ENCODE measurements at places on chromosomes 5 and 9. TPM values are rescaled to one million over a fixed set of nuclear protein-coding genes. Genes with fewer than 3 reads are reported as not detected.

DNA sequence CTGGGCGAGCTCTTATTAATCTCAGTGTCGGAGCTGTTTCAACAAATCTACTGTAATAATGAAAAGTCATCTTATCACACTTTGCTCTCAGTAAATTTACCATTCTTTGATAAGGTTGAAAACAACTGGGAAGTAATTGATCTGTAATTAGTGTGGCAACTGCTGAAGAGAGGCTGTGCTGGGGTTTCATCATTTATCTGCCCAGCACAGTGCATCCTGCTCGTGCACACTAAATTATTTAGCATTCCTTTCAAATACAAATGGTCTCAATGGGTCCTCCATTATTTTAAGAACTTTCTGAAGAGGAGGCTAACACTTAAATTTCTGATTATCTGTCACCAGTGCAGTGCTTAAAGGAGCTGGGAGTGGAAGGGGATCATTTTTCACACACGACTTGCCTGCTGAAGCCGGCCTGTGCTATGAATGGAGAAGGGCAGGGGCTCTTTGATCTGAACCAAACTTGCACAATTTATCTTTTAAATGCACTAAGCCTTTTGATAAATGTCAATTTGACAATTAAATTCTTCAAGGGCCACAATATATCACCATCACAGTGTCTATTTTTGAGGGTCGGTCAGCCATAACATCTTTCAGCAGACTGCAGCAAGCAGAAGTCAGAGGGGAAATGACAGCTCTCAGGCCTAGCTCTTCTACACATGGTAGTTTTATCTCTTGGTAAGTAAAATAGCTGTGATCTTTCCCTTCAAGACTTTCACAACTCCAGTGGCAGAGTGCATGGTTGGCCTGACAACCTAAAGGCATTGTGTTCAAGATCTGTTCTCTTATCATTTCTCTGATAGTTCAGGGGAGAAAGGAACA, 106.4 kb upstream of the EFNA5 start:
- no peak for DNase-seq

DNA sequence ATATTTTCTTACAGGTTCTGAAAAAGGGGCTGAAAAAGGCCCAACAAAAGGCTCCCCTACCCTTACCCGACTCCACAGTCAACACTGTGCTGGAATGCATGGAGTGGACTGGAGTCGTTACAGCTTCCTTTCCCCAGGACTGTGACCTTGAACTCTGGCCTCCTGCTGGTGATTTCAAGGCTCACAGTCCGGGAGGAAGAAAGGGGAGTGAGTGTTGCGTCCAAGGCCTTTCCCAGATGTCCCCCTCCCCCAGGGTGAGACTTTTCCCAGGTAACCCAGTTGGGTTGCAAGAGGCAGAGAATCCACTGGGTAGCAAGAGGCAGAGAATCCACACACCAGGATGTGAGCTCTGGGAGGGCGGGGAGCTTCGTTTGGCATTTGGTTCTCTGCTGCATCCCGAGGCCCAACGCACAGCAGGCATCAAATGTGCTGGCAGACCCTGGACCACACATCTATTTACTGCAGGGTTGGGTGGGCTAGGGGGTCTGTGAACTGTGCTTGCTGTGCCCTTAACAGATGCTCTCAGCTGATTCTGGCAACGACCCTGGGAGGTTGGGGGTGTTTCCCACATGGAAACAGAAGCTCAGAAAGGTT, 37.5 kb downstream of the FABP6 start:
- DNase-seq: no peak

The SH3RF2 gene
- polyA plus RNA-seq: 3.9 TPM

DNA sequence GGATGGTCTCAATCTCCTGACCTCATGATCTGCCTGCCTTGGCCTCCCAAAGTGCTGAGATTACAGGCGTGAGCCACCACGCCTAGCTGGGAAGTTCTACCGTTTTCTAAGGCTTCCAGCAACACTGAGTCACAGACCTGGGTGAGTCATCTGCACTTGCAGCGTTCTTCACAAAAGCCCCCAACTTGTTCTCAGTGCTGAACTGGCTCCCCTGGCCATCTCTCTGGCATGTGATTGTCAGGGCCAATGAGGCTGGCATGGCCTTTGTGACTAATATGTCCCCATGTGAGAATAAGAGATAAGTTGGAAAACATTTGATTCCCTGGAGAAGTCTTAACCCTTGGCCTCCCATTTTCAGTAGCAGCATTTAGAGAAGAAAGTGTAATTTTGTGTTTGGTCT, 124.4 kb downstream of the WDR41 start:
- no peak for DNase-seq

DNA sequence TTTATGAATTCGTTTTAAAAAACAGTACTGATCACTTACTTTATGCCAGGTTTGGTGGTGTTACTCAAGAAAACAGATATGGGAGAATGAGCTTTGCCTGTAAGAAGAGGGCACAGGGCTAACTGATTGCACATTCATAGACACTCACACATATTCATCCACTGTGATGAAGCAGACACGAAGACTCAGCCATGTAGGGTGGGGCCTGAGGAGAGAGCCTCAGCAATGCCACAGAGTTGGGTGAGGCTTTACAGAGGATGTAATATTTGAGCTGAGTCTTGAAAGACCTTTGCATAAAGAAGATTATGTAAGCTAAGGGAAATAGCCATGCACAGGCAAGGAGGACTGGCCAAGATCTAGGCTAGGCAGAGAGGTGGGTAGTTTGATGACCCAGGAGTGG, 472.8 kb downstream of the PSAT1 start:
- DNase-seq: peak; percentile 2

DNA sequence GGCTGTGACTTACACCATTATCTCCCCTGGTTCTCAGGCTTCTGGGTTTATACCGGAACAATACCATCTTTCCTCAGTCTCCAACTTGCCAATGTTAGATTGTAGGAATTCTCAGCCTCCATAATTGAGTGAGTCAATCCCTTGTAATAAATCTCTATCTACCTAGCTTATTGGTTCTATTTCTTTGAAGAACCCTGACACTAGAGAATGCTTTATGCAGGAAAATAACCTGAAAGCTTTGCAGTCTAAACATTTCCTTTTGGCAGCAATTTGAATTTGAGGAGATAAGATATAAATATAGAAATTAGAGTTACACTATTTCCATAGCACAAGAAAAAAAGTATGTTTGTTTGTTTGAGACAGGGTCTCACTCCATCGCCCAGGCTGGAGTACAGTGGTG, 278.1 kb upstream of the CDH18 start:
- DNase-seq: no peak

- DNase-seq: peak; percentile 17
These were observed at the start of gene TMEFF1 for GRCh38 chr9:100472788-100473275. TSS of gene TMEFF1 (plus strand) at chr9:100473149. CDS start at chr9:100473545, 396 bp downstream.

The FUBP3 gene
- polyA plus RNA-seq: 67.7 TPM

DNA sequence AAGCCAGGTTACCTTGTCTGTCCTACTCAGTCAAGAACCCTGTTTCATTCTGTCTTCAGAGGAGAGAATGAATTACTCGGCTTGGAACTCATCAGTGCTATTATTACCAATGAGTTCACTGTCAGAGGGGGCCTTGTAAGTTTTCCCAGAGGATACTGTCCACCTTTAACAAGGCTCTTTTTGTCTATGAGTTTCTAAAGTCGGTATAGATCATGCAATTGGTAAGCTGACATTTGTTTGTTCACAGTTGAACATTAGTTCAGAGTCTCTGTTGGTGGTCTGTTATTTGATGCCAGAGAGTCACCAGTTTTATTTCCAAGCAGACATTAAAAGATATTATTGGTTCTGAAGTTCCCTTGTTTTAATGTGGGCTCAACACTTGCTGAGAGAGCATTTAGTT, 58.1 kb upstream of the DHFR start:
- DNase-seq: no peak

GRCh38 chr5:140628711-140629110, 4.3 kb downstream of the CD14 start:
- no peak for DNase-seq

The FANCG gene
- polyA plus RNA-seq: 53.5 TPM

The ERMP1 gene
- polyA plus RNA-seq: 27.4 TPM

- DNase-seq: no peak
These were observed 13.4 kb downstream of the OLFML2A start for GRCh38 chr9:124790301-124790700.

- no peak for DNase-seq
These were observed 354.9 kb downstream of the DIRAS2 start for GRCh38 chr9:90287567-90288274.

The CDC20B gene
- polyA plus RNA-seq: not detected

- DNase-seq: no peak
These were observed 29.4 kb downstream of the GSN start for GRCh38 chr9:121297389-121297788.

- no peak for DNase-seq
These were observed 8.6 kb downstream of the PCA3 start for GRCh38 chr9:76772686-76773445.

DNA sequence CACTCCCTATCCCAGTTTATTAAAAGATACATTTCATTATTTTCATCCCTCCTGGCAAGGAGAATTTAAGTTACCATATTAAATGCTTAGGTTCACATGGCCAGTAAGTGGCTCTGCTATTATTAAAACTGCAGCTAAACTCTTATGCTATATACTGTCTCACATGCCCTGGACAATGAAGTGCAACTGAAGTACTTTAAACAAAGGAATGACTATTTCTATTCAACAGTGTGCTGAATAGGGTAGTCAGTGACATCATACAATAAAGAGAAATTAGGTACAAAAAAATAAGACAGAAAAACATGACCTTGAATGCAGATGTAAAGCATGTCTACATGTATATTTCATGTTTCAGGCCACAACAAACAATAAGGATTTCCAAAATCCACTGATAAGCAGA, 282.6 kb upstream of the SMC2 start:
- no peak for DNase-seq

The PGM5 gene
- not detected for polyA plus RNA-seq
